ENCODE measurements at places on chromosomes 12 and 14.

- no peak for DNase-seq
These were observed 45.1 kb upstream of the PNMA1 start for GRCh38 chr14:73759183-73759713.

DNA sequence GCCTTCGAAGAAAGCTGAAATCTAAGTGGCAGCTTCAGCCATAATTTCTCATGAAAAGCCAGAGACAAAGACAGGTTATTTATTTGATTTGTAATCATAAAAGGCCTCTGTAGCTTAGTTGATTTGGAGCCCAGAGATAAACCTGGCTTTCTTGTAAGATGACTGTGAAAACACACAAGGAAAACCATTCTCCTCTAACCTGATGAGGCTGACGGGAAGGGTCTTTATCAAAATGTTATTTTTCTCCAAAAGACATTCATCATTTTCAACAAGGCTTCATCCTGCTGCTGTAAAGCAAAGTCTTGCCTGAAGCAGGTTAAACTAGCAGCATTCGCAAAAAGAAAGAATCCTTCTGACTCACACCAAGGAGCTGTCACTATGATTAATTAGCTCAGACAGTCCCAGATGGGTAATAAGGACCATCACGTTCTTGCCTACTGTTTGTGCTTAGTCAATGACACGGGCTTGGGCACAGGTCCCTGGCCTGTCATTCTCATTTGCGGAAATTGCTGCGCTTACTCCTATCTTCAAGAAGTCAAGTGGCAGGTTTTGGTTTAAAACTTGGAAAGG lies 286.6 kb downstream of the C12orf75 start:
- no peak for DNase-seq

DNA sequence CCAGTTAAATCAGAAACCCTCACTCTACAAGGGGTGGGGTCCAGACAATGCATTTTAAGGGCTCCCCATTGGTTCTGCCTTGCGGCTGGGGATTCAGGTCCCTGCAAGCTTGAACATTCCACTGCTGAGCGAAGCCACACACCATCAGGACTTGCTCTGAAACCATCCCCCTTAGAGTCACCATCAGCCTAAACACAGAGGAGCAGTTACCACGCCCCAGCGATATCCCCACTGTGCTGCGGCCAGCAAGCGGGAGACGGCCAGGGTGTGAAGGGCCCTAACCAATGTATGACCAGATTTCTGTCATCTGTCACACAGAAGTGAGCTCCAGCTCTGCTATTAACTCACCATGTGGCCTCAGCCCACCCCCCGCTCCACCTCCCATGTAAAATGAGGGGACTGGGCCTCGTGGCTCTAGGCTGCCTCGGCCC lies 29.7 kb downstream of the CCDC88C start:
- DNase-seq: no peak

- DNase-seq: no peak
These were observed 730 bp downstream of the PPP1R3E start for GRCh38 chr14:23301969-23302289.

DNA sequence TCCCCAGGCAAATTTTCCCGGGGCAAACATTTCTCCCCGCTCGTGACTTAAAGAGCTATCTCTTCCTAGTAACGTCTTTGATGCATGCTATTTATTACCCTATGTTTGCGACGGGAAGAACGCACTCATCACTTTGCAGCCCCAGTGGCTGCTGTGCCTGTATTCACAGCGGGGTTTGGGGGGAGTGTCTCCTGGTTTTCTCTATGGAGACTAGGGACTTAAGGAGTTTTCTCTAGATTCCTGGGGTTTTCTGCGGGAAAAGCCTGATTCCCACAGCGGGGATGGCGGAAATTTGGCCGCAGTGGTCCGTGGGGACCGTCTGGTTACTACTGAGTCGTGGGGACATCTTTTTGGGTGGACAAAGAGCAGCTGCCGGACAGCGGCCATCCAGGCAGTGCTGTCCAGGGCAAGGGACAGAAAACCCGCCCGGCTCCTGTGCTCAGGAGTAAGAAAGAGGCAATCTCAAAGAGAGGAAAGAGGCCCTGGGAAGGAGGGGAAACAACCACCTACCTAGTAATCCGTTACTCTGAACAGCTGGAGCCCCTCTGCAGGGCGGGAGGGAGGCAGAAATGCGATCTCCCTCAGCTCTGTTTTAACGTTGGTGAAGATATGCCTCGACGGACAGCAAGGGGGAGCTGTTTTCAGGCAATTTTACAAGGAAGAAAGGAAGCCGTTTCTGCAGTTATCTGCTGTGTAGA lies 771 bp upstream of the AVPR1A start:
- DNase-seq: no peak

- DNase-seq: no peak
These were observed 88.7 kb downstream of the HECTD1 start for GRCh38 chr14:31118892-31119291.

- no peak for DNase-seq
These were observed 115.9 kb upstream of the TBX3 start for GRCh38 chr12:114799574-114800487.

DNA sequence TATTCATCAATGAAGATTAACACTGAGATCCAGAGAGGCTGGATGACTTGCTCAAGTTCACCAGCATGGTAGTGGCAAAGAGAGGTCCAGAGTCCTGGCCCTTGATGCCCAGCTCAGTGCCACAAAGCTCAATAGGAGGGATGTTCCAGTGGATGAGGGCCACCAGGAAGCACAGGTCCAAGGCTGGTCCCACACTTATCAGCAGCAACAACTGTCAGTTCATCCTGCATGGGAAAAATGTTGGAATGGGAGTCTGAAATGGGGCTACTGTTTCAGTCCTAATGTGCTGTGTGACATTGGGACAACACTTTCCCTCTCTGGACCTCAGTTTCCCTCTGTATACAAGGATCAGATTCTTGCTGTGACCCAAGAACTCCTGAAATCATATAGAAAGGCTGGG lies 11.2 kb downstream of the SERPINA5 start:
- no peak for DNase-seq

- no peak for DNase-seq
These were observed 36.1 kb downstream of the PARP11 start for GRCh38 chr12:3837049-3837448.

GRCh38 chr12:120639771-120640721 lies at the start of gene CABP1:
TSS of gene CABP1 (plus strand) at chr12:120640626. CDS start at chr12:120640686, 60 bp downstream.
- peak; percentile 59 for DNase-seq

GRCh38 chr14:81682701-81683100 lies 149.0 kb upstream of the SEL1L start:
- DNase-seq: no peak

DNA sequence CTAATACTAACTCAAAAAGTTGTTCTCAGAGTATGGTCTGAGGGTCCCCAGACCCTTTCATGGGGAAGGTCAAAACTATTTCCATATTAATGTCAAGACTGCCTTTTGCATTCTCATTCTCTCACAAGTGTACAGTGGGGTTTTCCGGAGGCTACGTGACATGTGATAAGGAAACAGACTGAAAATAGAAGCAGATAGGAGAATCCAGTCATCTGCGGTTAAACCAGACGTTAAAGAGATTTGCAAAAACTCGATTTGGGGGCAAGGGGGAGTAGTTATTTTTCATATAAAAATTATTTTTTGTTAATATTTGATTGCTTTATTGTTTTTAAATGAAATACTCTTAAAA lies 1.0 kb upstream of the NAP1L1 start:
- DNase-seq: peak; percentile 37

- no peak for DNase-seq
These were observed 1.9 kb downstream of the ETV6 start for GRCh38 chr12:11651381-11651780.

DNA sequence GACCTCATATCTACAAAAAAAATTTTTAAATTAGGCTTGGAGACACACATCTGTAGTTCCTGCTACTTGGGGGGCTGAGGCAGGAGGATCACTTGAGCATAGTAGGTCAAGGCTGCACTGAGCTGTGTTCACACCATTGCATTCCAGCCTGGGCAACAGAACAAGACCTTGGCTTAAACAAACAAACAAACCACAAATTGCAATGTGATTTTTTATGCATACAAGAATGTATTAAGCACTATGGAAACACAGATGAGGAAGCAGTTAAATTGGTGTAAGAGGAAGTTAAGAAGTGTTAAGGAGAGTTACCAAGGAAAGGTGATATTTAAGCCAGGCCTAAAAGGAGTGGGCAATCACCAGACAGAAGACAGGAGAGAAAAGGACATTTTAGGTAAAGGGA lies 83.6 kb upstream of the HECTD1 start:
- DNase-seq: no peak

- no peak for DNase-seq
These were observed 78.3 kb upstream of the BDKRB2 start for GRCh38 chr14:96126339-96126782.
